Muscle of back (tissue), 13 donors: ENCODE measurements at places on chromosomes 4 and X.
A peak's percentile ranks its signal among the peaks of the same experiment; 100 is the strongest.

GRCh38 chr4:67437974-67438713, 107.2 kb downstream of the CENPC start:
- DNase-seq: no peak

- no peak for DNase-seq
These were observed 87.0 kb downstream of the GABRB1 start for GRCh38 chr4:47118192-47118929.

GRCh38 chr4:113952452-113953029, 26.9 kb downstream of the ARSJ start:
- DNase-seq: peak; percentile 30

- no peak for DNase-seq
These were observed 112.2 kb upstream of the PSAPL1 start for GRCh38 chr4:7546809-7547367.

DNA sequence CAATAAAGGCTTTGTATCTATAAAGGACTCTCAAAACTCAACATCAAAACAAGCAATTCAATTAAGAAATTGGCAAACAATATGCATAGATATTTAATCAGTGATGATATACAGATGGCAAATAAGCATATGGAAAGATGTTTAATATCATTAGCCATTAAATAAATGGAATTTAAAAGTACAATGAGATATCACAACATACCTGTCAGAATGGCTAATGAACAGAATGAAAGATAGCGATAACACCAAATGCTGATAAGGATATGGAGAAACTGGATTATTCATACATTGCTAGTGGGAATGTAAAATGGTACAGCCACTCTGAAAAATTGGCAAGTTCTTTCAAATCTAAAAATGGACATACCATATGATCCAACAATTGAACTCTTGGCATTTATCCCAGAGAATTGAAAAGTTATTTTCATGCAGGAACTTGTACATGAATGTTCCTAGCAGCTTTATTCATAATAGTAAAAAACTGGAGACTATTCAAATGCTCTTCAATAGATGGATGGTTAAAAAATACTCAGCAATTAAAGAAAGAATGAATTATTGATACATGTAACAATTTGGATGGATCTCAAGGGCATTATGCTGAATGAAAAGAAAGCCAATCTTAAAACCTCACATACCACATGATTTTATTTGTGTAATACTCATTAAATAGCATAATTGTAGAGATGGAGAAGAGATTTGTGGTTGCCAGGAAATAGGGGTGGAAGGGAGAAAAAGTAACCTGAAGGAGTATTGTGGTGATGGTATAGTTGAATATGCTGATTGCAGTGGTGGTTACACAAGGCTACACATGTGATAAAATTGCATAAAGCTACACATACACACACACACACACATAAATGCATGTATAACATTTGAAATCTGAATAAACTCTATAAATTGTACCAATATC, 45.9 kb upstream of the ALG13 start:
- no peak for DNase-seq

- DNase-seq: peak; percentile 87
These were observed 54.9 kb downstream of the STOX2 start for GRCh38 chr4:183960046-183960420.

- DNase-seq: no peak
These were observed 184.7 kb upstream of the ZCCHC13 start for GRCh38 chrX:74119016-74119910.

GRCh38 chr4:16443504-16444088, 217.3 kb upstream of the TAPT1 start:
- DNase-seq: peak; percentile 26

DNA sequence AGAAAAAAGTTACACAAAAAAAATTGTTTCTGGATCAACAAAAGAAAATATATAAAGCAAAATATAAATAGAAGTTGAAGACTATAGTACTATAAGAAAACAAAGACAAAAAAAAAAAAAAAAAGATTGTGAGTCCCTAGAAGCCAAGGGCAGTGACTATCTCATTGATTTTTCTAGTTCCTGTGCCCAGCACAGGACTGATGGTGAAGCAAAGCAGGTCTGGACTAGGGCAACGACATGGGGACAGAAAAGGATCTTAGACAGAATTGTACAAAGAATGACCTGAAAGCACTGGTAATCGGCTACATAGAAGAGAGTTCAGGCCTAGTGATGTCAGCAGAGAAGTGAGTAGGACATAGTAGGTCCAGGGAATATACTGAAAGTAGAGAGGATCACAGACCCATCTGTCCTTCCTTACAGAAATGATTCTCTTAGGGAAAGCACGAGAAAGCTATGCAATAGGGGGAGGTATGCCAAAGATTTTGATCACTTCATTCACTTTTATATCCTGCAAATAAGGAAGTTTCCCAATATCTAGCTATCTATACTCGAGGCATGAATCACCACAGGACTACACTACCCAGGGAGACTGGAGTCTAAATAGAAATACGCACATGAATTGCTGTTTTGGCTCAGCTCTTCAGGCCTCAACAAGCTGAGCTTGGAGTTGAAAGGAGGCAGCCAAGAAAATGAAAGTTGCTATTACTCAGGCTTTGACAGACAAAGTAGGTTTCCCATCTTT, 230.9 kb upstream of the GPC4 start:
- no peak for DNase-seq
